ENCODE measurements at places on chromosomes 1 and 21. TPM values are rescaled to one million over a fixed set of nuclear protein-coding genes. Genes with fewer than 3 reads are reported as not detected.

ZBTB21 gene
- 13.8 TPM for total RNA-seq

ADORA1 gene
- total RNA-seq: 1.0 TPM

GRCh38 chr1:155175281-155175926, 1.8 kb downstream of the TRIM46 start:
- no peak for DNase-seq

GRCh38 chr1:52502789-52503188, 50.1 kb downstream of the TUT4 start:
- no peak for DNase-seq

- no peak for DNase-seq
Measured at GRCh38 chr1:194176212-194176611, 989.8 kb upstream of the B3GALT2 start.

GRCh38 chr21:16900685-16901084, 612.2 kb upstream of the CXADR start:
- no peak for DNase-seq

DNA sequence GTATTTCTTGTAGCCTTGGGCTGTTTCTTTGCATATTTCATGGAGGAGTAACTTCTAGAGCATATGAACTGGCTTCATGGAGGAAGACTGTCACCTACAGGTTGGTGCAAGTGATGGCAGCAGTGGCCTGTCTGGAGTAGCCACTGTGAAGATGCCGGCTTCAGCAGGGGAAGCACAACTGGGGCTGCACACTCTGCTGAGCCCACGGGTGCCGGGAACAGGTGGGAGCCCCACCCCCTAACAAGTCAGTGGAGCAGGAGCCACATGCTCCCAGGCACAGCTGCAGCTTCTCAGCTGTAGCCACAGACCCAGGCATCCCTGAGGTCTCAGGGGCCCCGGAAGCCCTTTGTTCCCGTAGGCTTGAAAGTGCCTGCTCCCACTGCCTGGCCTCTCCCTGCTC, 43.2 kb upstream of the C1orf185 start:
- DNase-seq: no peak

DNA sequence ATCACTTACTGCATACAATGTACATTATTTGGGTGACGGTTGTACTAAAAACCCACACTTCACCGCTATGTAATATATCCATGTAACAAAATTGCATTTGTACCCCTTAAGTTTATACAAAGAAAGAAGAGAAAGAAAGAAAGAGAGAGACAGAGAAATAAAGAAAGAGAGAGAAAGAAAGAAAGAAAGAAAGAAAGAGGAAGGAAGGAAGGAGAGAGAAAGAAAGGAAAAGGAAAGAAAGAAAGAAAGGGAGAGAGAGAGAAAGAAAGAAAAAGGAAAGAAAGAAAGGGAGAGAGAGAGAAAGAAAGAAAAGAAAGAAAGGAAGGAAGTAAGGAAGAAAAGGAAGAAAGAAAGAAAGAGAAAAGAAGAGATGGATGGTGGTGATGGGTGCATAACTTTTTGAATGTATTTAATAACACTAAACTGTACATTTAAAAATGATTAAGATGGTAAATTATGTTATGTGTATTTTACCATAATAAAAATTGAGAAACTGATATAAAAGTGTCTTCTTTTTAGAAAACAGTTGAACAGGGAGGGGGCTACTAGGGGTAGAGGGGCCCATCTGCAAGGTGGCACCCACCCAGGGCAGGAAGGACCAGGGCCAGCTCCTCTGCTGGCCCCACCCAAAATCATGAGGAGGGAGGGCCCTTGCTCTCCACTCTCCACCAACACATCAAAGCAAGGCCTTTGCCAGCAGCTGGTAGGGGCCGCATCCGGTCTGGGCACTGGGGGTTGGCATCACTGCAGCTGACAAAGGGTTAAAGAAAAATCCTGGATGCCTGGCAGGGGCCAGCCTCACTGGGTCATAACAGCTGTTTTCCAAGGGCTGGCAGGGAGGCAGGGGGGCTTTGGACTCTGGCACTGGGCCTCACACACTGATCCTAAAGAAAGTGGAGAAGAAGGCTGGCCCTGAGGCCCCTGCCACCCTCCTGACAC, 153.9 kb upstream of the EDN2 start:
- no peak for DNase-seq

- no peak for DNase-seq
Measured at GRCh38 chr1:153680120-153680403, 1.6 kb downstream of the NPR1 start.

DNA sequence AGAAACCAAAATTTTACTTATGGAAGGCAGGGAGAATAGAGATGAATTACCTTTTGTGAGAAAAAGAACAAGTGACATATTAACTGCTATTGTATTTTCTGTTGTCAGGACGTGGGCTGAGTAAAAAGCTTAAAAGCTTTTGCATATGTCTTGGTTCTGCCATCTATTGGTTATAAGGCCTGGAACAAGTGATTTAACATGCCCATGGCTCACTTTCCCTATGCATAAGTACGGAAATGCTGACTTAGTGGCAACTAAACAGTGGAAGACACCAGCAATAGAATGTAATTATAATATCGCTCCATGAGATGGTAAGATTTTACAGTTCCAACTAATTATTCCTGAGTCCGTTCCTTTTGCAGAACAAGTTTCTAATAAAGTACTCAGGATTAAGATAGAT, 6.7 kb upstream of the CTSS start:
- DNase-seq: no peak

DNA sequence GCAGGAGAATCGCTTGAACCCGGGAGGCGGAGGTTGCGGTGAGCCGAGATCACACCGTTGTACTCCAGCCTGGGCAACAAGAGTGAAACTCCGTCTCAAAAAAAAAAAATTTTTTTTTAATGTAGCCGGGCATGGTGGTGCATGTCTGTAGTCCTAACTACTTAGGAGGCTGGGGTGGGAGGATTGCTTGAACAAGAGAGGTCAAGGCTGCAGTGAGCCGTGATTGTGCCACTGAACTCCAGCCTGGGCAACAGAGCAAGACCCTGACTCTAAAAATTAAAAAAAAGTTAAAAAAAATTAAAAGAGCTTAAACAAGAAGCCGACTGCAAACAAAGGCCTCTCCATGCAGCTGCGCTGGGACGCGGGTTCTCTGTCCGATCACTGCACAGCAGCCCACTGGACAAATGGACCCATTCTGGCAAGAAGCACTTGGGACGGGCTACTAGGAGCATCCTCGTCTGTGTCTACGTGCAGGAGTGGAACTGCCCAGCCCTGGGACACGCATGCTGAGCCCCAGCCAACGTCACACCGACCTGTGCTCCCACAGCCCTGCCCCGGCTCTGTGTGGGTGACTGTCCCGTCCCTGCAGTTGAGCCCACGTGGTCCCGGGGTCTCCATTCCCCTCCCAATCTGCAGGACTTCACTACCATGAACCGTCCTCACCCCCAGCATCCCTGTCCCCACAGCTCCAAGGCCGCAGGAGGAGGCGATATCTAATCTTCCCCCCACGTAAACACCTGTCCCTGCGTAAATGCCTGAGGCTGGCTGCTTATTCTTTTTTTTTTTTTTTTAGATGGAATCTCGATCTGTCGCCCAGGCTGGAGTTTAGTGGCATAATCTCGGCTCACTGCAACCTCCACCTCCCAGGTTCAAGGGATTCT, 12.3 kb downstream of the SLC35E2B start:
- DNase-seq: no peak

DNA sequence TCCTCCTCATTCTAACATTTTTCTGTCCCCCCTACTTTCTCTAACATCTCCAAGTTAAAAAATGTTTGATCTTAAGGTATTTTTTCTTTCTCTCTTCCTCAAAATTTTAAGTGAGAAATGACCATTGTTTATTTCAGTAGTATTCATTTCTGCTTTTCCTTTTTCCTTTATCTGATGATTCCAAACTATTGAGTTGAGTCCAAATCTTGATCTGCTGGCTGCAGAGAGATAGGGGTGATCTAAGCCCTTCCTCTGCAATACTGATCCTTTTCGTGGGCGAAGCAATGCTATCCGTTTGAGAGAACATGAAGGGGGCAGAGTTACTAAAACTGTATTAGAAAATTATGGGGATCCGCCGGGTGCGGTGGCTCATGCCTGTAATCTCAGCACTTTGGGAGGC, 516 bp upstream of the NMNAT2 start:
- no peak for DNase-seq

Data from tibial nerve (tissue), 4 donors.